ENCODE measurements at places on chromosomes 12 and 14.

- DNase-seq: no peak
Observed at GRCh38 chr12:73308079-73308478, 1035.9 kb downstream of the TRHDE start.

- no peak for DNase-seq
Observed at GRCh38 chr14:22071006-22071405, 397.4 kb upstream of the OR4E1 start.

DNA sequence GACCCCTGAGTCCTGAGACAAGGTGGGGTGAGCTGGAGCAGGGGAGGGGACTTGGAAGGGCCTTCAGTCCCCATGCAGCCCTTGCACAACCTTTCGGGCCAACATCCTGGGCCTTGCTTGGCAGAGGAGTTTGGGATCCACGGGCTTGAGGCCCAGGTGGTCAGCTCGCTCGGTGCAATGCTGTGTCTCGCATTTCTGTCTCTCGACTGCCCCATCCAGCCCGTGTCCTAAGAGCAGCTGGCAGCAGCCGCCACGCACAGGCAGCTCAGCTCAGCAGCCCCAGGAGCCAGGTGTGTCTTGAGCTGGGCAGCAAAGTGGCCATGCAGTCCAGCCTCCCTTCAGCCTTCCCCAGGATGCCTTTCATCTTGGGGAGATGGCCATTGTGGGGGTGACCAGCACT is 10.8 kb downstream of the PACS2 start:
- DNase-seq: no peak

DNA sequence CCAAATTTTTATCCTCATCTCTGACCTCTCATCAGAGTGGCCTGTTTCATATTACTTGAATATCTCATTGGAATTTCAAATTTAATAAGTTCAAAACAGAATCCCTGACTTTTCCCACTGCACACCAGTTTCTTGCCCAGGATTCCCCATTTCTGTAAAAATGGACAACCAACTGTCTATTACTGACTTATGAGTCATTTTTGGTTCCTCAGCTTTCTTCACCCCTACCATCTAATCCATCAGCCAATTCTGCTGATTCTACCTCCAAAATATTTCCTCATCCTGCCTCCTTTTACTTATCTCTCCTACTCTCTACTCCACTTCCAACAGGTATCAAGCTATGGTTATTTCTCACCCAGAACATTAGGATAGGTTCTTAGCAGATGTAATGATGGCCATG is 44.2 kb downstream of the TMX1 start:
- no peak for DNase-seq

GRCh38 chr14:78282437-78282836 is 112.3 kb downstream of the NRXN3 start:
- DNase-seq: no peak

DNA sequence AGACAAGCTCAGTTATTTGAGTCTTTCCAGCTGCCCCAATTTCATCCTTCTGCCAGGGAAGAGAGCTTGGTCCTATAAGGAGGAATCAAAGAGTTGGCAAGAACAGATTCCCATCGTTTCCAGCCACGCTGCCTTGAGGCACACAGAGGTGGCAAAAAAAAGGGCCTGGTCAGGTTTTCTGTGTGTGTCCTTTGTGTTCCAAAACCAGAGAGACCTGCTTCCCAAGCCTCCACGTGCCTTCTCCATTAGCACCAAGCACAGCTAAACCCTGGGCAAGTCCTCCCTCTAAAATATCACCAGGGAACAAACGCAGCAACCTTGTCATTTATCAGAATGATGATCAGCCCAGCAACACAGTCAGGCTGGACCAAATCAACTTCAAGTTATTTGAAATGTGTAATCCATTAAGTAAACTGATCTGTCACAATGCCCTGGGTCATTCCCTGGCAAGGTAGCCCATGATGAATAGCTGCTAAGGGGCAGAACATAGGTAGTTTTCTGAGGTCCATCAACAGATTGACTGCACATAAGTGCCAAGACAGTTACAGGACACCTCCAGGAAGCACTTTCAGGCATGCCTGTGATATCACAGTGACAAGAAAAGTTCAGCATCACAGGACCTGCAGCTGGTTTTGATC is 28.6 kb upstream of the C12orf42 start:
- DNase-seq: no peak

DNA sequence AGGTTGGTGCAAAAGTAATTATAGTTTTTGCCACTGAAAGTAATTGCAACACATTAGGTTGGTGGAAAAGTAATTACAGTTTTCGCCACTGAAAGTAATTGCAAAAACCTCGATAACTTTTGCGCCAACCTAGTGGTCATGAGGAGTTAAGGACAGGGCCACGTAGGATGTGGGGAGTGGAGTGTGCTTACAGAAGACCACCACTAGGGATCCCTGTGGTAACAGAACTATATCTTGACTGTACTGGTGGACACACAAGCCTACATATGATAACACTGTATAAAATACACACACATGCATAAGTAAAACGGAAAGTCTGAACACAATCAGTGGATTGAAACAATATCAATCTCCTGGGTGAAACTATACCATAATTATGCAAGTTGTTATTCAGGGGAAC is 187.4 kb upstream of the ABCD2 start:
- no peak for DNase-seq

- no peak for DNase-seq
Observed at GRCh38 chr12:88860851-88861250, 280.6 kb upstream of the KITLG start.

- no peak for DNase-seq
Observed at GRCh38 chr12:52826611-52827498, 7.3 kb downstream of the KRT79 start.

DNA sequence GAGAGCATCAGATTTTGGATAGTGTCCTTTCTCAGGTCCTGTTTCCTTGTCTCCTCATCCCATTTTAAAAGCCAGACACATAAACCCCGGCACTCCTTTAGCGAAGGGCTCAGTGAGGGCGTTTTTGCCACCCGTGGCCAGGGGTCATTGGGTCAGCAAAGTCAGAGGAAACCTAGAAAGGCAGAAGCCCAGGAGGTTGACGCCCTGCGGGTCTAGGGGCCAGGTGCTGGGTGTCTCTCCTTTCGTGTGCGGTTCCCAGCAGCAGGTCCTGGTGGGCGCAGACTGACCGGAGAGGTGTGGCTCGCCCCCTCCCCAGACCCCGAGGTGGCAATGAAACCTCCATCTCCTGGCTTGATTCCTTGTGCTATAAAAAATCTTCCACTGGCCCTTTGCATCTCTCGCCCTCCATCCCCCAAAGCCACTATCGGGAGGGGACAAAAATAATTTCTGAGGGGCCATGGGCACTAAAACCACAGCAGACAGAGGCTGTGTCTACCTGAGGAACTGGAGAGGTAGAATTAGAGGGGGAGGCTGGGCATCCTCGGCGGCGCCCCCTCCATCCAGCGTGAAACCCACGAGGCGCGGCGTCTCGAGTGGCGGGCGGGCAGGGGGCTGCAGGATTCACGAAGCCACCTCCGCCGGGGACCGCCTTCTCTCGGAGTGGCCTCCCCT is 858 bp upstream of the FRMD6 start:
- no peak for DNase-seq

DNA sequence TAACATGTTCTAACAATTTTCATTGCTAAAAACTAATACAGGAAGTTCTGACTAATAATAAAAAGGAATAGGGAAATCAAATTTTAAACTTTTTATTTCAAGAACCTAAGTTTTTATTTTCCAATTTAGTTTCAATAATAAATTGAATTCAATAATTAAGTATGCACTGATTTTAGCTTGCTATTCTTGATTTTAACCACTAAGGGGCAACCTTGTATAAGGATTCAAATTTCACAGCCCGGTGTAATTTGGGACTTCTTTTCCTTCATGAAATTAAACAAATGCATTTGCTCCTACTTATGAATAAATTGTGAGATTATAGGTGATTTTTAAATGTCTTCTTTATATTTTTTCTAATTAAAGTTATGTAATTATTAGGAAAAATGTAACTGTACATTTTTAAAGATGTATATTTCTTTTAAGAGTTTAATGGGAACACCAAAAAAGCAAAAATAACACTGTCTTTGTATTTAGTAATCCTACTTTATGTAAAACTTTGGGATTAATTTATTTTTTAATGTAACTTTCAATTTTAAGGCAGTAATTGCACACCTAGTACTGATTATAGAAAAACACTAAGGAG is 241.4 kb upstream of the PDZRN4 start:
- no peak for DNase-seq

DNA sequence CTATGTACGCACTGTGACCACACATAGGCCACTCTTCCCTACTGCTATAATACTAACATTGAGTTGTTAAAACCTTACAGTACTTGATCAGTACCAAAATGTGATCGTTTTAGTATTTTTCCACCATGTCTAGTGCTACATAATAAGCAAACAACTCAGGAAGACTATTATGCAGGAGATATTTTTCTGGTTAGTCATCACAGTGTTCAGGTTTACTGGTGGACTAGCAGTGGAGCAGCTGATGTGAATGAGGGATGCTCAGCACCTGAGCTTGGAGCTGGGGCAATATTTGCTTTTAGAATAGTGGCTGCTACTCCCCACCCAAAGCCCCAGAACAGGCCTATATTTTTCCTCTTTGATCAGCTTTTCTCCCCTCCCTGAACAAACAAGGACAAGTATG is 513.1 kb downstream of the KCNH5 start:
- no peak for DNase-seq

DNA sequence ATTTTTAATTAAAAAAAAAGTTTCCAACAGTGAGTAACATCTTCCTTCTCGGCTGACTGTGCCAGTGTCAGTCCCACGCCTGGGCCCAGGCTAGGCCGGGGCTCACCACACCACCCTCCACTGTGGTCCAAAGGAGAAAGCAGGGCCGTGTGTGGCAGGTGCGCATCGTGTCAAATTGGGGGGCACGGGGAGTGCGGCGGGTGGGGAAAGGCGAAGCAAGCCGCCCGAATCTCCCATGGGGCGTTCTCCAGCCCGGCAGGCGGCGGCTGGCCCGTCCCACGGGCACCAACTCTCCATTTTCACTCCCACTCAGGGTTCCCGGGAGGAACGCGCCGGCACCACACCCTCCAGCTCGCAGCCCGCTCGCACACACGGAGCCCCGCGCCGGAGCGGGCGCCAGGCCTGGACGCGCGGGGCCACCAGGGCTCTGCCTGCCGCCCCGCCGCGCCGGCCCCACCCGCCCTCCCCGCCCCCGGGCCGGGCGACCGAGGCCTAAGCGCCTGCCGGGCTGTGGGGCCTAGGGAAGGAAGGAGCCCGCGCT is 604 bp downstream of the EEA1 start:
- no peak for DNase-seq

- DNase-seq: no peak
Observed at GRCh38 chr12:48454667-48455066, 17.7 kb upstream of the ANP32D start.
